MG63 (cell line): ENCODE measurements at places on chromosomes 1 and 21. TPM values are rescaled to one million over a fixed set of nuclear protein-coding genes. Genes with fewer than 3 reads are reported as not detected.

DNA sequence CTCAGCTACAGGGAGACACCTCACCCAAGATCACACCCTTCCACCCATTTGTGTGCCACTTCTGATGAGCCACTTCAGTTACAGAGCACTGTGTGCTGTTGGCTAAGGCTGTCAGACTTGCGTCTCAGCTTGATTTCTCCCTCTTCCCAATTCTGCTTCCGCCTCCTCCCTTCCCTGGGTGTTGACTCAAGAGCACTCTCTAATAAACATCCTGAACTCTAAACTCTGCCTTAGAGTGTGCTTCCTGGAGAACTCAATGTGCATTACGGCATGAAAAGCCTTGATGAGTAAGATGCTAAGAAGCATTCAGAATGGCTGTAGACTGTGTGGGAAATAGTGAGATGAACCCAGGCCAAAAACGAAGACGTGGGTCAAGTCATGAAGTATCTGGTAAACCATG, 54.9 kb upstream of the S1PR1 start:
- DNase-seq, result peak; percentile 12

- peak; percentile 12 for DNase-seq
Observed at GRCh38 chr1:15014516-15014915, 139.0 kb upstream of the TMEM51 start.

- no peak for DNase-seq
Observed at GRCh38 chr1:247304031-247304430, 27.6 kb downstream of the ZNF496 start.

DNA sequence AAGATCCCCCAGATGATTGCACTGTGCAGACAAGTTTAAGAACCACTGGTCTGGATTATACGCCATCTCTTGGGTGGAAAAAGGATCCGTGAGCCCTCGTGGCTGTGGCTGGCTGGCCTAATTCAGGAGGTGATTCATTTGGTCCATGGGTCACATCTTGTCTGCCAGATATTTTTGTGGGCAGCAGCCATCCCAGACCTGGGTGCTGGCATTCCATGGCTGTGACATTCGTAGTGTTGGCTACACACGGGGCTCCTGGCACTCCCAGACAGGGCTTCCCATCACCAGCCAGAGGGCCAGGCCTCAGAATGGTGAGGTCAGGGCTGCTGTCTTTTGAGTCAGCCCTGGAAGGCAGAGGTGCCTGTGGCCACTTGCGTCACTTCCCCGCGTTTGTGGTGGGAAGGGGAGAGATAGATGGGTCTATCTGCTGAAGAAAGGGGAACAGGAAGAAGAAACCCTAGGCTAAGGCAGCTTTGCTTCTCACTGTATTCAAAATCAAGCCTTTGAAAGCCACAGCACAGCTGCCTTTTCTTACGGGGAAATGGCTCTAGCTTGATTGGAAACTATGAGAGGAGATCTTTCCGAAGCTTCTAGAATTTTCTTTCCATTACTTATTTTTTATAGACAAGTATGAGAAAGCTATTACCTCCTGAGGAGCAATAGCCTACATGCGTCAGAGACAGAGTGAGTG, 32.4 kb downstream of the EIF2D start:
- peak; percentile 91 for DNase-seq

DNA sequence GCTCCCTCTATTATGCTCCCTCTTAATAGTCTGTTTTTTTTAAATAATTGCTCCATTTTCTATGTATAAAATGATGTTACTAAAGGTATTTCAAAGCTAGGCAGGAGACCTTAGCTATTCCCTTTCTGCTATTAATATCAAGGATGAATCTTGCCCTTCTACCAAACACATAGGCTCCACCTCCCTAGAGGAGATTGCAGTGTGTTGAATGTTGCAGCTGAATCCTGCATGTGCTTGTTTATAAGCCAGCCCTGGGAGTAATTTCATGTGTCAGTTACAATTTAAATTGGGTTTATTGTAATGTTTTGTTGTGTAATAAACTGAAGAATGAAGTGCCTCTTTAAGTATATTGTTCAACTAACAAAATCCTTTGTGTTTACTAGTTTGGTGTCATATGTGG, 66.0 kb downstream of the TMEM200B start:
- no peak for DNase-seq

The HLCS gene
- 4.2 and 5.2 TPM in 2 replicates for total RNA-seq

The DRAXIN gene
- 0.36 TPM in 1 of 2 replicates, not detected in the other for total RNA-seq

The ERICH3 gene
- not detected in 2 replicates for total RNA-seq

DNA sequence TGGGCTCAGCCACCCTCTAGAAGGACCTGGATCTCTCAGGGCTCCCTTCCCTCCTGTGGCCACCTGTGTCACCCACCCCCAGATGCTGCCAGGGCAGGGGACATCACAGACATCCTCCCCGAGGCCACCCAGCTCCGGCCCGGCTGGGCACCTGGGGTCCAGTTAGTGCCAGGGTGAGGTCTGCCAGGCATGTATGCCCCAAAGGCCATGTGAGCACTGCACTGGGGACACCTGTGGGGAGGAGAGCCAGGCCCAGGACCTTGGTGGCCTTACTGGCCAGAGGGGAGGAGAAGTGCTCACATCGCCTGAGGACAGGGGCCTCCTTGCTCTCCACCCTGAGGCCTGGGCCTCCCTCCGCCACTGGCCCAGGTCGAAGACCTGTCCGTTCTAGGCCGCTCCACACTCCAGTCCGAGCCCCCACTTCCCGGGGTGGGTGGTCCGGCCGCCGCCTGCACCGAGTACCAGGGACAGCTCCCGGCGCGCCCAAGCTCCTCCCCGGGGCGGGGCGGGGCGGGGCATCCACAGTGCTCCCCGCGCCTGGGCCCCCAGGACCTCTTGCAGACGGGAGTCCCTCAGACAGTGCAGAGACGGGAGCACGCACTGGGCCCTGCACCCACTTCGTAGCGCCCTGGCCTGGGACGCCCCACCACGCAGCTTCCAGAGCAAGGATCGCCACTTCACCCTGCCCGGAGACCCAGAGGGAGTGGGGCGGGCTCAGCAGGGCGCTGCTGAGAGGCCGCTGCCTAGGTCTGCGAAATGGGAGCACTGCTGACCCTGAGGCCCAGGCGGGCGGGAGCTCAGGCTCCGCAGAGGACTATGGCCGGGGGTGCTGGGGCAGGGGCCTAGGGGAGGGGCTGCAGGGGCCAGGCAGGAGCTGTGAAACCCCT, 34.3 kb upstream of the CCDC27 start:
- no peak for DNase-seq
